T-helper 1 cell (primary cell): ENCODE measurements at places on chromosomes 1 and 21.
A peak's percentile ranks its signal among the peaks of the same experiment; 100 is the strongest.

DNA sequence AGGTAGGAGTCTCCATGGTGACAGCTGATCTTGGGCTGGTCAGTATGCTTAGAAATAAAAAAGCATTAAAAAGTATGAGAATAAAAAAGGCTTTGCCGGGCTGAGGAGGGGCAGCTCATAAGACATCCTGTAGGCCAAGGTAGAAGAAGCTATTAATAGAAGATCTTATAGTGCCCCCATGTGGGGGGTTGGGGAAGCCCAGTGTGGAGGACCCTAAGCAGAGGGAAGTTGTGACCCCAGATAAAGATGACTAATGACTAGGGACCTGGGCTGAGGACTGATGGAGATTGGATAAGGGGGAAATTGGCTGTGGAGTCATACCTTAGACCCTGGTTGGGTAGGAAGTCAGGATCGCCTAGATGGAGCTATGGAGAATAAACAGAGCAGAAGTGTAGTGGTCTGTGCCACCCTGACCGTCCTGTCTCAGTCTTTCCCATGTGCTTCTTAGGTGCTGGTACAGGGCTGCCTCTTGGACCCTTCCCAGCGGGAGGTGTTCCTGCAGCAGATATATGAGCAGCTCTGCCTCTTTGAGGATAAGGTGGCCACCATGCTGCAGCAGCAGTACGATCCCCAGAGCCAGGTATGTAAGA is 25.0 kb downstream of the SZT2 start:
- peak; percentile 64 for DNase-seq

GRCh38 chr1:47727051-47727696 is 270.0 kb downstream of the TRABD2B start:
- no peak for DNase-seq

DNA sequence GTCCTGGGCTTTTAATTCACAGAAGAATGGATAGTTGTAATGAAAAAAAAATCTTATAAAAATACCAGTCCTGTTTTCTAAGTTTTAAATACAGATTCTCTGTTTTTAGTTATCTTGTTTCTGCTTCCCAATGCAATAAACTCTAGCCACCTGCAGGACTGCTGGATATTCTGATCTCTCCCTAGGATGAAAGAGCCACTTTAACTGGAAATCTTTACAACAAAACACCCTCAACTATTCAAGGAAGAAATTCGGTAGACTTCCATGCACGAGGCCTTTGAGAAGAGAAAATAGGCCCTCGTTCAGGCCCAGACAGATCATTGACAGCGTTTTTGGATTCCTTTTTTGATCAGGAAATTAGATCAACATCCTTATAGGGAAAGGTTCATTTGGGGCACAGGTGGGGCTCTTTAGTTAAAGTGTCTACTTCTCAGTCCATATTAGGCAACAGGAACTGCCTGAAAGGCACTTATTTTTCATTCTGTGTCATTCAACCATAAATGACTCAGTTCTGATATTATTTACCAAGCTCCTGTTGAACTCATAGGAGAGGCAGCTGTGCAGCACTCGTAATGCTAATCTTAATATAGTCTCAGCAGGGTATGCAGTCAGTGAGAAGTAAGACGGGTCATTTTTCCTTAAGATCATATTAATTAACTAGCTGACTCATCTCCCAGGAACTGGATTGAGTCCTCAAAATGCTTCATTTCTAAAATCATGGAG is 71.1 kb upstream of the ERRFI1 start:
- no peak for DNase-seq

DNA sequence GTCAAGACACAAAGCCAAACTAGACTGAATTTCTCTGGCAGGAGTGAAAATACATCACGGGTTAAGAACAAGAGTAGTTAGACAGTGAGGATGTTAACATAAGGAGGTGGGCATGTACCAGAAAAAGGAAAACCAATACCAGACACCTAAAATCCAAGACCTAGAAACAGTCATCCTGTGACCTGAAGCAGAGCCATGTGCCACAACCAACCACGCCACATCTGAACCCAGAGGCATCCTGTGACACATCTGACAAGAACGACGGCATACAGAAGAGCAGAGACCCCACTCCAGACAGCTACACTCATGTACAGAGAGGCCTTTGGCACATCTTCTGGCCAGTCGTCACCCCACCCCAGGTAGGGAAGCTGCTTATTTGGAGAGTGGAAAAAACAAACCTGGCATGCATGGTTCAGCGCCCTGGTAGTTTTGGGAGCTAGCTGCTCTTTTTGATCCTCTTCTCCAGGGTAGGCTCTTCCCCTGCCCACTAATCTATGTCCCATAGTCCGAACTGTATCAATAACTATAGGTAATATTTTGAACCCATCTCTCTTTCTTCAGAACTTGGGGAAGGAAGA is 72.1 kb downstream of the SLC45A1 start:
- no peak for DNase-seq

- no peak for DNase-seq
Measured at GRCh38 chr1:100585786-100586185, 47.8 kb downstream of the GPR88 start.

- no peak for DNase-seq
Measured at GRCh38 chr1:47241114-47242113, 9.4 kb upstream of the TAL1 start.

DNA sequence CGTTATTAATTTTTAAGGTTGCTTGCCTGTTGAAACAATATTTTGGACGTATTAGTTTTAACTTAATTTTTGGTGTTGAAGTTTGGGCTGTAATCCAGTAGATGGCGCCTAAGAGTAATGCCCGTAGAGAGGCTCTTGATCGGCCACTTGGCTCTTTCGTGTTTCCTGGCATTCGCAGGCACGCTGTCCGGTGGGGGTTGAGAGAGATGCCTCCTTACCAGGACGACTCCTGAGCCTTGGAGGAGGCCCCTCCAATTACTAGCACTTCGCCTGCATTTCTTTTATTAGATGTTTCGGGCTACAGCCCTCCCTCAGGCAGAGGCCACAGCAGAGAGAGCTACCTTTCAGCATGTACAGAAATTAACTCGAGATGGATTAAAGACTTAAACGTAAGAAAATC is 12.0 kb downstream of the OR2M4 start:
- DNase-seq = peak; percentile 0

DNA sequence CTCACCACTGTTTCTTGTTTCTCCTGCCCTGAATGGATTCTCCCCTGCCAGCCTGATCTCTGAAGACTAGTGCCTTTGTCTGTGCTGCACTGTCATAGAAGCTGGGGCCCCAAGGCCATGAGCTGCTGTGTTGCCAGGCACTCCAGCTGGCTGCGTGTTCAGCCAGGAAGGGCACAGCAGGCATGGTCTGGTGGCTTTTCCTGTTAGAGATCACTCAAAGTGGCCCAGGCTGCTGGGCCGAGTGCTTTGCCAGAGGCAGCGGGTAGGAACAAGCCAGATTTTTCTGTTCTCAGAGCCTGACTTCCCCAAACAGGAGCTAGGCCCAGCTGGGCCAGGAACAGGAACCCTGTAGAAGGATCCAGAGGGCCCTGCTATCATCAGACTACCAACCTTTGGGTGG is 5.2 kb downstream of the ADPRS start:
- no peak for DNase-seq

- no peak for DNase-seq
Measured at GRCh38 chr1:46478721-46479485, 10.7 kb upstream of the DMBX1 start.

- DNase-seq = no peak
Measured at GRCh38 chr1:220803401-220804201, 16.9 kb downstream of the MTARC1 start.

GRCh38 chr1:201673093-201673492 is 134.2 kb downstream of the NAV1 start:
- DNase-seq = no peak

DNA sequence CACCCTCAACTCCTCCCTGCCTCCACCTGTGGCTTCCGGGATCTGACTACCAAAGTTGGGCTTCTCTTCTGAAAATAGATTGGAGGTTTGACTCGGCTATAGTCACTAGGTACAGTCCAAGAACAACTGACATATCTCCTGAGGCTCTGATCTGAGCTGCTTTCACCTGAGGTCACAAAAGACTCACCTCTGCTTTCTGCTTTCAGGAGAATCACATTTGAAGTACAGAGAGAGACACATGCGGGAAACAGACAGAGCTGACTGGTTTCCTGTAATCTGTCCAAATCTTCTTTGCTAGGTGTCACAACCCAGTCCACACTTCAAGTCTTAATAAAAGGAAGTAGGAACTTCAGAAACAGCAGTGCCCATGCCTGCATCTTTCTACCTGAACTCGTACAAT is 245.4 kb upstream of the CHRM3 start:
- DNase-seq = no peak

DNA sequence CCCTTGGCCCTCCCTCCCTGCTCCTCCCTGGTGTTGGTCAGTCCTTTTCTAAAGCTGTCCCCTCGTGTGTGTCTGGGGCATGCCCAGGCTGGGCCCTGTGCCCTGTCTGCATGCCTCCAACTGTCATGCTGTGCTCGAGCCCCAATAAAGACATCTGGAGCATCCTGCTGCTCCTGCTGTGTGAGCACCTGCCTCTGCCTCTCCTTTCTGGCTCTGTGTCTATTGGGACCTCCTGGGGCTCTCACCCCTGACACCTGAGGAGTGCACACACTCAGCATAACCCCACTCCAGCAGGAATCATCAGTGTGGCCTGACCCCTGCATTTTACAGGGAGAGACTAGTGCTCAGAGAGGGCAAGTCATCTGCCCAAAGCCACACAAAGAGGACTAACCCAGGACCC is 23.7 kb downstream of the KCNC4 start:
- no peak for DNase-seq

DNA sequence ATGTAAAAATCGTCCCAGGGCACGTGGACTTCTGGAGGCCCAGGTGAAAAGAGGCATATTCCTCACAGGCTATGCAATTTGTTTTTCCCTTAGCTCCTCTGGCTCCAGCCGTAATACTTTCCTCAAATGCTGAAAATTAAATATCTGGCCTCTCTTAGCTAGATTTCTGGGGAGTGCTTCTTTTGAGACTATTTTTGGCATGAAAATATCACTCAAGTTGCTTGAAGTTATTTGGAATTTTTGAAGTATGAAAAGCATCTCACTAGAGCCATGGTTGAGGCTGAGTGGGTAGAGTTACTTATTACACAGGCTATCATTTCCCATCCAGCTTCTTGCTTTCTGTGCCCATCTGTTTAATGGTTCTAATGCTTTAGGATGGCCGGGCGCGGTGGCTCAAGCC is 59.7 kb downstream of the MYOM3 start:
- no peak for DNase-seq

DNA sequence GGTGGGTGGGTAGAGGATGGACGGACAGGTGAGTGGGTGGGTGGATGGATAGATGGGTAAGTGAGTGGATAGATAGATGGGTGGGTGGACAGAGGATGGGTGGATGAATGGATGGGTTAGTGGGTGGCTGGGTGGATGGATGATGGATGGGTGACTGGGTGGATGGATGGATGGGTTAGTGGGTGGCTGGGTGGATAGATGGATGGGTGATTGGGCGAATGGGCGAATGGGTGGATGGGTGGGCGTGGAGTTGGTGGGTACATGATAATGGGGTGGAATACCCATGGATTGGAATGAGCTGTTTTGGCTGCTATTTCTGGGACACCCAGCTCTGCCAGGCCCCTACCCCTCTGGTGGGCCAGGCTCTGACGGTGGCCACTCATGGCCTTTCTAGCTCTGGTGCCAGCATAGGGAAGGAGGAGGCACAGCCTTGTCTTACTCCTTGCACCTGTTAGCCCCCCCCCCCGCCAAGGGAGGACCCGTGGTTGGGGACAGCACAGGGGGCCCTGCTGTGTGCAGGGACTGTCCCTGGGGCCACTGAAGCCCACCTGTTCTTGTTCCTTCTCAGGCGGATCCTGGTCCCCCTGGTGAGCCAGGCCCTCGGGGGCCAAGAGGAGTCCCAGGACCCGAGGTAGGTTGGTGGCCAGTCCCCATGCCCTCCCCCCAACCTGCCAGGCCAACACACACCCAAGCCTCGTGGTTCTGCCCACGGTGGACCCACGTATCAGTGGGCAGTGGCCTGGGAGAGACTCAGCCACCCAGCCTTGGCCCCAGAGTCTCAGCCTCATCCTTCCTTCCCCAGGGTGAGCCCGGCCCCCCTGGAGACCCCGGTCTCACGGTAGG is 26.4 kb downstream of the COL6A2 start:
- DNase-seq = no peak

DNA sequence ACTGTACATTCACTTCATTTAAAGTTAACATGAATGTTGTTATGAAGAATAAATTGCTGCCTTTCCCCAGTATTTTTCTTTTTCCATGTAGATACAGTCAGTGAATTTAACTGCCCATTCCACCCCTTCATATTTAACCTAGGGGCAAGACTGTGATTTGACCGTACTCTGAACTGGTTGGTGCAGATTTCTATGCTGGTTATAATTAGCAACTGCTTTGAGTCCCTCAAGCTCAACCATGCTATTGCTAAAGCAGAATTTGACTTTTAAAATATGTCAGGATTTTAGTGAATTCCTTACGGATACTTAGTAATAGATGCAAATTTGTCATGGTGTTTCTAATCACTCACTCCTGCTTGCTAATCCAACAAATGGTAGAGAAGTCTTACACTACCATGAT is 57.2 kb downstream of the IGSF5 start:
- DNase-seq = no peak

DNA sequence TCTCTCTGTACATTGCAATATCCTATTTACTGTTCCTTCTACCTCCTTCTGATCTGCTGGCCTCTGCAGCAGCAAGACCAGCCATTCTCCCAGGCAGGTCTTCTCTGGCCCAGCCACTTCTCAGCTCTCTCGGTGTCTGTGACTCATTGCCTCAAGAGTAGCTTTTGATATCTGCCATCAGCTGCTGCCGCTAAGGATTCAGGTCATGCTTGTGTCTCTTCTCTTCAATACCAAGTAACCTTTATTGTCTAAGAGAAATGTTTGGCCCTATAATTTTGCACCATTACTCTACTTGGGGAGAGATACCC is 101.8 kb downstream of the TMEM53 start:
- DNase-seq = no peak

GRCh38 chr1:64514197-64514765 is 44.4 kb downstream of the CACHD1 start:
- no peak for DNase-seq

- DNase-seq = no peak
Measured at GRCh38 chr21:33133892-33134291, 64.0 kb downstream of the OLIG1 start.

- no peak for DNase-seq
Measured at GRCh38 chr1:47745715-47746609, 251.2 kb downstream of the TRABD2B start.

- DNase-seq = no peak
Measured at GRCh38 chr1:29757866-29758780, 521.8 kb downstream of the PTPRU start.
